GM12878 (cell line): ENCODE measurements at places on chromosomes 12 and 14.

DNA sequence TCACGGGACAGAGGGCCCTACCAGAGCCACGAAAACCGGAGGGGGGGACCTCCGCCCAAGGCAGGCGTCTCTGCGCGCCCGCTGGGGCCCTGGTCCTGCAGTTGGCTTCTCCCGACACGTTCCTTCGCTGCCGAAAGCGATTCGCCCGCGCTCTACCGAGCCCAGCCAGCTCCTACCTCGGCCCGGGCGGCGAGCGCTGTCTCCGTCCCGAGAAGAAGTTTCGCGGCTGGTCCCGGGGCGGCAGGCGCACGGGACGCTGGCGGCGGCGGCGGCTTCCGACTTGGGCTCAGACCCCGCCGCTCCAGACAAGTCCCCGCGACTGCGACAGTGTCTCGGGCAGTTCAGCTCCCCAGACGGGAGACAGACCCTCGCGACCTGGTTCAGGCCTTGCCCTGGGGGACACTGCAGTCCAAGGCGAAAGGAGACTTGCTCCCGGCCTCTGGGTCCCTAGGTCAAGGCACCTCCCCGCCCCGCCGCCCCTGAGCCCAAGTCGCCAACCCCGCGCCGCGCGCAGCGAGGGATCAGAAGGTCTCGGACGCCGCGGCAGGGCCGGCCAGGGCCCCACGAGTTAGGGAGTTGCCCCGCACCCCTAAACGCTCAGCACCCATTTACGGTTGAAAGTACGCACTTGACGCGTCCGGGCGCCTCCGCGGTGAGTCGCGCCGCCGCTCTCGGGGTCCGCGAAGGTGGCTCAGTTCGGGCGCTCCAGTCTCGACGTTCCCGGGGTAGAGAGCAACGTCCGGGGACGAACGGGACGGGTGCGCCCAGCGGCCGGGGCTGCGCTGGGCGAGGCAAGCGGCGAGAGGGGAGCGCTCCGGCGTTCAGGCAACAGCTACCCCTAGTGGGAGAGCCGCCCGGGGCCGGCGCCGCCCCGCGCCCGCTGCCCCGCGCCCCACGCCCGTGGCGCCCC lies 1.4 kb upstream of the DIO3 start:
- no peak for DNase-seq

DNA sequence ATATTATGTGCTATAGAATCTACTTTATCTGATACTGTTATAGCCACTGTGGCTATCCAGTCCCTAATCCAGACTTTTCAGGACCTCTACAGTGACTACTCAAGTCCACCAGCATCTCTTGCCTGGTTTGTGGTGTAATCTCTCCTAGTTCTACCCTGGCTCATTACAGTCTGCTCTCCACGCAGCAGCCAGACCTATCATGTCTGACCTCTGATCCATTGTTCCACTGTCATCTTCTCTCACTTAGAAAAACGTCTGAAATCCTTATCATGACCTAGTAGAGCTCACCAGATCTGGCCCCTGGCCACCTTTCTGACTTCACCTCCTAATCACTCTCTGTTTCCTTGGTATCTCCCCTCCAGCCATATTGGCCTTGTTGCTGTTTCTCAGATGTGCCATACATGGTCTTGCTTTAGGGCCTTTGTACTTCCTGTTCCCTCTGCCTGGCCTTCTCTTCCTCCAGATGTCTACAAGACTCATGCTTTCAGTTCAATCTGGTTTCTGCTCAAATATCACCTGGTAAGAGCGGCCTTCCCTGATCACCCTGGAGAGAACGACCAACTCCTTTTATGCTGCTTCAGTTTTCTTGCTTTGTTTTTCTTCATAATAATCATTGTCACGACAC lies 475.5 kb downstream of the AACS start:
- no peak for DNase-seq

DNA sequence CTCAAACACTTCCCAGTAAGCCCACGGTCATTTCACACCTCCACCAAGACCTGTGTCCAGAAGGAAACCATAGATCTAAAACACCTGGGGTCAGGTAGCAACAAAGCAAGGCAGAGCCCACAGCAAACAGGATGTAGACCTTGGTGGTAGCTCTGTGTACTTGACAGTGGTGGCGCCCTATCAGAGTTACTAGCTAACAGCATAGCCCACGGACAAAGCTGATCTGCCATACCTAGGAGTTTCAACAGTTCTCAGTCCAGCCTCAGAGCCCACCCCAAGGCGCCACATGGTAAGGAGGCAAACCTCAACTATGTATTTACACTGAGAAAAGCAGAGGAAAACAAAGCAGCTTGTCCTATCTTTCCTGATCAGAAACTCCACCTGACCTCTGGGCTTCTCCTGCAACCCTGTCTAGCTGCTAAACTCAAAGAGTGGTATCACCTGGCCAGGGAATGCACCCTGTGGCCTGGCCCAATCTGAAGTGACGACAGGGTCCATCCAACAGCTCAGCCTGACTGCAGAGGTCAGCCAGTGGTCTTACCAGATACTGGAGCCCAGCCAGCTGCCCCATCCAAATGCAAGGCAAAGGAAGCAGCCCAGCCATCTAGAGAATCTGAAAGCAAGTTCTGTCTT lies 46.3 kb downstream of the STON2 start:
- no peak for DNase-seq

DNA sequence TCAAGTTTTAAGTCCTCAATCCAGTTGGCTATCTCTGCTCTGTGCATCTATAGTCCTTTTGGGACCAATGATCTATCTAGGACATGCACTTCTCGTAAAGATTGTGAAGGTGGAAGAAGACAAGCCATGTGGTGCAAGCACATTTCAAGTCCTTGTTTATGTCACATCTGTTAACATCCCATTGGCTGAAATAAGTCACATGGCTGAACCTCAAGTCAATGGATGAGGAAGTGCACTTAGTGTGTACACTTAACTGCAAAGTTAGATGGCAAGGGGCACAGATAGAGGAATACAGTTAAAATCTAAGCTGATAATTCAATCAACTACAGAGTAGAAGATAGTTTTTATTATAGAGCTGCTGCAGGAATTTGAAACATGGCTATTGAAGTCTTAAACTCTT lies 362.8 kb upstream of the TBX3 start:
- no peak for DNase-seq

- no peak for DNase-seq
These were observed 133.1 kb downstream of the MED13L start for GRCh38 chr12:116144384-116144783.

DNA sequence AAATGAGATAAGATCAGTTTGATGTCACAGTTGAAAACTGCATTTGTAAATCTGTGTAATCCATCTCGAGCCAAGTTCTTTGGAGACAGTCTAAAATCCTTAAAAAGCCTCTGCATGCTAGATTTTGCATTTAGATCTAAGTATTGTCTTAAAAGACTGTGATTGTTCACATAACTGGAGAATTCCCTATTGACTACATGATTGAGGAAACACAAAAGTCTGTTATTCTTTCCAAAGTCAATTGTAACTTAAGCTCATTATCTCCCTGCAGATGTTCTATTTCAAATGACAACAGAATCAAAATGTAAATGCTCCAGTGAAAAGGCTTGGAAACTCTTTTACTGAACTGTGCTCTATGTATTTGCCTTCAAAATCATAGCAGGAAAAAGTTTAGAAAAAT lies 77.8 kb downstream of the MYF5 start:
- DNase-seq: no peak

DNA sequence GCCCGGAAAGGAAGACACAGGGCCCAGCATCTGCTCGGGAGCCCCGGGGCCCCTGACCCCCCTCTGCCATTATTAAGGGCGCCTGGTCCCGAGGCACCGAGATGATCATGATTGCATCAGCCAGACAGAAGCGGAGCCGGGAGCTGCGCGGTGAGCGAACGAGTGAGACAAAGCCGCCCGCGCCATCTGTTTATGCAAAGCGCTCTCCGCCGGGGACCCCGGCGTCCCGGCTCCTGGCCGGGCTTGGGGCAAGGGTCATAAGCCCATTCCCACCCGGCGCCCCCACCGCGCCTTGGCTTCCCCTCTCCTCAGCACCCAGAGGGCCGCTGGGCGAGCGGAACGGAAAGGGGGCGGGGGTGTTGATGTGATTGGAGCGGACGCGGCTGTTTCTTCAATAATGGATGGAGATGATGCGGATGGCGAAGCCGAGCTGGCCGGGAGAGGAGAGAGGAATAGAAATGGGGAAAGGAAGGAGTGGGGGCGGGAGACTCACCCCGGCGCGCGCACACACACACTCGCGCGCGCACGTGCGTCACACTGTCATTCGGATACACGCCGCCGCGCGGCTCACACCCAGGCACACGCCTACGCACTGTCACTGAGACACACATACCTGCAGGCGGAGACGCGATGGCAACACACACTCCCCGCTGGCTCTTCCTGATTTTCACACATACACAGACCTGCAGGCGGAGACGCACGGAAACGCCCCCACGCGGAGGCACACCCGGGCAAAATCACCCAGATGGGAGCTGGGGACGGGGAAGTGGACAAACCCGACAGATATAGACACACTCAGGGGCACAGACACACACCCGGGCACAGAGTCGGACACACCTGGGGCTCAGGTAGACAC lies 10.7 kb downstream of the STAC3 start:
- DNase-seq: no peak

DNA sequence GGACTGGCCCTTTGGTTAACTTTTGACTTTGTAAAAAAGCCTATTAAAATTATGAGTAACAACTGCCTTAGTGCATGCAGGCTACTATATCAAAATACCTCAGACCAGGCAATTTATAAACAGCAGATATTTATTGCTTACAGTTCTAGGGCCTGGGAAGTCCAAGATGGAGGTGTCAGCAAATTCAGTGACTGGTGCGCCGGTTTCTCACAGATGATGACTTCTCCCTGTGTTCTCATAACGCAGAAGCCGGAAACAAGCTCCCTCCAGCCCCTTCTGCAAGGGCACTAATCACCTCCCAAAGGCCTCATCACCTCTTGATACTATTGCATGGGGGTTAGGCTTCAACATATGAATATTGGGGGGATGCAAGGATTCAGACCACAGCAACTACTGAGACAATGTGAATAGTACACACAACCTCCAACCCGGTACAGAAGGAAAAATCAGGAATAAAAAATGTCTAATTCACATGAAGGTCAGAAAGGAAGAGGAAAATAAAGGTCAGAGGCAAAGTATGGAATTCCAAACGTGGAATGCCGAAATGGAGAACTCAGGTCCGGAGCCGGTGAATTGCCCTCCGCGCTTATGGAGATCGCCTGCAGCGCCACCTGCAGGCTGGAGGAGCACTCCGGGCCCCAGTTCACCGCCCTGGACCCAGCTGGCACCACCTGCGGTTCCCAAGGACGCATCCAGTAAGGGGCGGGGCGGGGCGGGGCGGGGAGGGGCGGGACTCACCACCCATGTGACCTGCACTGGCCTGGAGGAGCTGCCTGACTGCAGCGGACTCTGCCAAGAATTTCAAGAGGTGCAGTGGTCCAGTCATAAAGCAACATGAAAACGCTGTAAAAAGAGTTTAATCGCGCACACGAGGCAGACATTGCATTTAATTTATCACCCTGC lies 203.4 kb downstream of the KIF26A start:
- no peak for DNase-seq

DNA sequence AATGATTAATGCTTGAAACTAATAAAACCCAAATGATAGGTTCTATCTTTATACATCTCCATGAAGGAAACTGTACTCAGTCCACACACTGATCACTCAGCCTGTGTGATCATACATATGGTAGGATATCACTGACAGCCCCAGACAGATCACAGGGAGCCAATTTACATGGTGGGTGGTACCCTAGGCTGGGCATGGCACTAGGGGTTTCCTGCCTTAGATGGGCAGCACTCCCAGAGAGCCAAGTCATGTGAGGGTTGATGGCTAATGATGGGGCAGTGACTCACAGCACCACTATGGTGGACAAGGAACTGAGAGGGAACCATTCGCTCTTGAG lies 89.6 kb upstream of the PTPRR start:
- no peak for DNase-seq
